DND-41 (cell line): ENCODE measurements at places on chromosomes 6 and 20.

DNA sequence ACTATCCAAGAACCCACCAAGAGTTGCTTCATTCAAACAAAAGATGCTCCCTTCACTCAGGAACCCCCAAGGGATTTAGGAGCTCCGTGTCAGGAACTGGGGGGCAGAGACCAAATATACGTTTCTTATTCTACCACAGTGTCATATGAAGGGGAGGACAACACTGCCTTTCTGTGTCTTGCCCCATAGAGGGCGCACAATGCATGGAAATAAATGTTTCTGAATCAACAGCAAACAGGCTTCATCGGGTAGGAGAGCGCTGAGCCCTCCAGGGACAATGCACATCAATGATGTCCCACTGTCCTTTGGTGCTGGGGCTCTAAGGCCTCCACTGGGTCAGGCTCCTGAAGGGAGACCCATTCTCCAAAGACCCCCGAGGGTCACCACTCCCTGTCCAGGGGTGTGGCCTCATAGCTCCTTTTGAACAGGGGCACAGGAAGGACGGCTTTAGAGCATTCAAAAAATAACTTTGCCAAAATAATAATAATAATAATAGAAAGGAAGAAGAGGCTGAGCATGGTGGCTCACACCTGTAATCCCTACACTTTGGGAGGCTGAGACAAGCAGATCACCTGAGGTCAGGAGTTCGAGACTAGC is 31.1 kb downstream of the PLG start:
- peak; percentile 45 for DNase-seq

DNA sequence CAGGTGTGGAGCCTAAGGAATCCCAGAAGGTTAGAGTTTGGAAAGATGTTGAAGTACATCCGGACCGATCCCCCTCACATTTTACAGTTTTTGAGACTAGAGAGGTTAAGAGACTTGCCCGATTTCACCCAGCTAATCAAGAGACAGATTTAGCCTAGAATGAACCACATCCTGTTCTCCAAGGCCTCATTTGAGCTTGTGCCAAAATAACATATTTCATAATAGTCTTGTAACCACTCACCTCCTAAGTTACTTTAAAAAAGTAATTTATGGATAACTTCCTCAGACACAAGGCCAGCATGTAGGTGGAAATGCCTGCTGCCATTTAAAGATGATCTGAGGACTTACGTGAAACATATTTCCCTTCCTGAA is 39.8 kb upstream of the ARHGAP18 start:
- DNase-seq = peak; percentile 59

GRCh38 chr6:4522453-4522852 is 253.8 kb upstream of the CDYL start:
- DNase-seq = no peak

GRCh38 chr6:128493877-128494276 is 26.5 kb downstream of the PTPRK start:
- DNase-seq = no peak

DNA sequence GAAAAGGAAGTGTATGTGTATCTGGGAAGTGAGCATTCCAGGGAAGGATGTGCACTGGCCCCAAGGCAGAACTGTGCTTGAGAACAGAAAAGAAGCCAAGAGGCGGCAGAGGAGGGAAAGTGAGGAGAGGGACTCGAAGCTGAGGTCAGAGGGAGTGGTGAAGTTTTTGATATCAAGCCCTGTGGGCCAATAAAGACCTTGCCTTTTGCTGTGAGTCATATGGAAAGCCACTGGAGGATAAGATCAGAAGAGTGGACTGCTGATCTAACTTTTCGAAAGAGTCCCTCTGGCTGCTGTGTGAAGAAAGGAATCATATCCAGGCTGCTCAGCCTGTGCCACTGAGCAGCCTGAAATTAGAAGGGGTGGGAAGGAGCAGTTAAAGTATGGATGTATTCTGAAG is 99.4 kb downstream of the EYA4 start:
- DNase-seq = no peak

DNA sequence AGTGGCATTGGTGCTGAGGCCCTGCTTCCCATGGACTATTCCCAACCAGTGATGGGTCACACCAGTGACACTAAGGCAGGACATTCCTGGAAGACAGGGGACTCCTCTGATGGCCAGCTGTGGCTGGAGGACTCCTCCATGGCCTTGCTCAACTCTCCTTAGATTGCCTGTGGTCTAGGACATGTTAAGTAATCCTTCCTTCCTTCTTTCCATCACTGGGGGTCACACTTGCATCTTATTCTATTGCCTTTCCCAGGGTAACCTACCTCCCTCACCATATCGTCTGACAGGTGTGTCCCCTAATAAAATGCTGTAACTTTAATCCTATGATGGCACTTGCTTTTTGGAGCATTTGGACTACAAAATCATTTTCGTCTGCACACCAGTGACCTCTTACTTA is 24.5 kb upstream of the HLA-A start:
- DNase-seq = no peak

GRCh38 chr6:83615025-83615999 is 93.6 kb downstream of the SNAP91 start:
- DNase-seq = peak; percentile 7

DNA sequence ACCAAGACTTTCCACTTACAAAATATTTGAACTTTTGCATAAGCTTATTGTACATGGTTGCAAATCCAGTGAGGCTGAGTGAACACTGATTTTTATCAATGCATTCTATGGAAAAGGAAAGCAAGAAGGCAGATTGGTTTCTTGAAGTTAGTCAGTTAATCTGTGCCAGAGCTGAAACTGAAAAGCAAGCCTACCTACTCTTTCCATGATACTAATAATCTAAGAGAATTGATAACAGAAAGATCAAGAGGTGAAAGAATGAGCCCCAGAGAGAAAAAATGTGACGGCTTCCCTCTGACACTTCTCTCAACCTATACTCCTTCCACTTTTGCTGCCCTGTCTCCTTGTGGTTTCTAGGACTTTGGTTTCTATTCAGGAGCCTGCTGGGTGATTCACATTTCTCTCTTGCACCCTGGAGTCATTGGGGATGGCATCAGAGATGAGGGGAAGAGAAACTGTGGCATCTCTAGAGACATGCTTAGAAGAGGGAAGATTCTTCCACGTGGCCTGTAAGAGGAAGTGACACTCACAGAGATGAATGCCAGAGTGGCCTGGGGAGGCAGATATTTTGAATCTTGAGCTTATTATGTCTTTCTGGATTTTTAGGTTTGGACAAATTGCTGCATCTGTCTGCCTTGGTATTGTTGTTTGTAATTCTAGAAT is 158.6 kb upstream of the RIMS1 start:
- no peak for DNase-seq

GRCh38 chr20:62719250-62719935 is 10.8 kb downstream of the NTSR1 start:
- DNase-seq = no peak

DNA sequence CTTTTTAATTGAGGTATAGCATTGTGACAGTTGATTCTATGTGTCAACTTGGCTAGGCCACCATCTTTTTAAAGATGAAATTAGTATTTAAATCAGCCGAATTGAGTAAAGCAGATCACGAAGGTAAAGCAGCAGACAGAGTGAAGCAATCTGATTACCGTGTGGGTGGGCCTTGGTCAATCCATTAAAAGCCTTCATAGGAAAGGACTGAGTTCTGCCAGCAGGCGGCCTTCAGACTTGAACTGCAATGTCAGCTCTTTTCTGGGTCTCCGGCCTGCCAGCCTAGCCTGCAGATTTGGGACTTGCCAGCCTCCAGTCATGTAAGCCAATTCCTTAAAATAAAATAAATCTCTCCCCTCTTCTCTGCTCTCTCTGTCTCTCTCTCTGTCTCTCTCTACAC is 22.4 kb upstream of the TGM2 start:
- no peak for DNase-seq

DNA sequence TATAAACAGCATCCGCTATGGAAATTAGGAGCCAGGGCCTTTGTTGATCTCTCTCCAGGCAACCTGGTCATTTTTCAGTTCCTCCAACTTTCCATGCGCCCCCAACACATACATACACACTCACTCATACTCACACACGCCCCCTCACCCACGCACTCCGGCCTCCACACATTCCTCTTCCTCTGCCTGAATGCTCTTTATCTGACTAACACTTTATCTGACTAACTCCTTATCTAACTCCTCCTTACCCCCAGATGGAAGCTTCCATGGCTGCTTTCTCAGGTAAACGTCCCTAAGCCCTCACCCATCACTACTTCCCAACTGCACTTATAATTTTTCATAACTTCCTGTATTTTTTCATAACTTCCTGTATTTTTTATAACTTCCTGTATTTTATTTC is 17.4 kb downstream of the CASS4 start:
- DNase-seq = no peak

GRCh38 chr20:17418737-17419136 is 112.4 kb downstream of the BFSP1 start:
- no peak for DNase-seq

DNA sequence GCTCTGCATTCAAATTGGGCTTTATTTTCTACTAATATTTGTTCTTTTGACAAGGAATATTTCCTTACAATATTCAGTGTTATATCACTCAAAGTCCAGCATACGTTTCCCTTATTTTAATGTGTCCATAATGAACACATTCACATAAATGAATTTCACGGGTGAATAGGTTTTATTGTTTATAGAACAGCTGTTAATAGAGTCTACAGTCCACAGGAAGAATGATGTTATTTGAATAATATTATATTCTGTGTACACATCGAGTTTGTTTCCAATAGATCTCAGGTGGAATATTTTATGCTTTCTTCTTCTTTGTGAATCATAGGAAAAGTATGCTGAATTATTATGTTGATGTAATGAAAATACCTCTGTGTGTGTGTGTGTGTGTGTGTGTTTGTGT is 582.4 kb downstream of the CDH26 start:
- DNase-seq = no peak

- no peak for DNase-seq
These were observed 29.6 kb downstream of the BTBD9 start for GRCh38 chr6:38610050-38610625.

DNA sequence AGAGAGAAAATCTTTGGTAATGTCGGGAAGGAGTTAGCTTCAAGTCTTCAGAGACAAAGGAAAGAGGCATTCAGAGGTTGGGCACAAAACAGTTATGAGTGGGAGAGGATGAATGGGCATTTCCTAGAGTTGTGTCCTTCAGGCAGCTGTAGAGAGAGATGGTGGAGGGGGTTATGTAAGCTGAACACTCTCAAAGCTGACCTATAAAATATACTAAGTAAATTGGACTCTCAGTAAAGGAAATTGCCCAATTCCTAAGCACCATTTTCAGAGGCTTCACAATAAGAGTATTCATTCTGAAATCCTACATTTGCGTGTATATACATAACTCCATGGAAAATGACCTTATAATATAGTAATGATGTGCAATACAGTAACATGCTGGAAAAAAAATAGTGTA is 161.2 kb downstream of the KCNQ5 start:
- no peak for DNase-seq

- peak; percentile 2 for DNase-seq
These were observed 230.1 kb downstream of the SYNDIG1 start for GRCh38 chr20:24699321-24700165.

DNA sequence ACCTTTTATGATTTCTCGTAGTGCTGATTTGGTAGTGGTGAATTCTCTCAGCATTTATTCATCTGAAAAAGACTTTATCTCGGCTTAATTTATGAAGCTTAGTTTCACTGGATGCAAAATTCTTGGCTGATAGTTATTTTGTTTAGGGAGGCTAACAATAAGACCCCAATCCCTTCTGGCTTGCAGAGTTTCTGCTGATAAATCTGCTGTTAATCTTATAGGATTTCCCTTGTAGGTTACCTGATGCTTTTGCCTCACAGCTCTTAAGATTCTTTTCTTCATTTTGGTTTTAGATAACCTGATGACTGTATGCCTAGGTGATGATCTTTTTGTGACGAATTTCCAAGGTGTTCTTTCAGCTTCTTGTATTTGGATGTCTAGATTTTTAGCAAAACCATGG is 388.7 kb downstream of the UTRN start:
- no peak for DNase-seq

- DNase-seq = no peak
These were observed 176.4 kb upstream of the BMP2 start for GRCh38 chr20:6590891-6591637.
